Stimulated activated CD4-positive, alpha-beta T cell treated with anti-CD3 and anti-CD28 coated beads, Interleukin-15, amount 100 ng/mL, for 24 hours (primary cell): ENCODE measurements at places on chromosomes 5 and 9.

GRCh38 chr9:133004999-133005760, 25.6 kb upstream of the GTF3C5 start:
- DNase-seq = no peak

GRCh38 chr9:91710158-91710557, 239.9 kb downstream of the ROR2 start:
- DNase-seq = no peak

DNA sequence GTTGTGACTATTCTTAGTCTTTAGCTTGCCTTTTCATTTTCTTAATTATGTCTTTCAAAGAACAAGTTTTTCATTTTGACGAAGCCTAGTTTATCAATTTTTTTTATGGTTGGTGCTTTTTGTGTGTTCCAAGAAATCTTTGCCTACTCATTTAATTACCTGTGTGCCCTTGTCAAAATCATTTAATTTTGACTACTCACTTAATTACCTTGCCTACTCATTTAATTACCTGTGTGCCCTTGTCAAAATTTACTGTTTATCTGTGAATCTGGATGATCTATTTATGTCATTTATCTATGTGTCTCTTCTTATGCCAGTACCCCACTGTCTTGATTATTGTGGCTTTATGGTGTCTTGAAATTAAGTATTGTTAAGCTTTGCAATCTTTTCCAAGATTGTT, 63.9 kb downstream of the MTAP start:
- DNase-seq = no peak

DNA sequence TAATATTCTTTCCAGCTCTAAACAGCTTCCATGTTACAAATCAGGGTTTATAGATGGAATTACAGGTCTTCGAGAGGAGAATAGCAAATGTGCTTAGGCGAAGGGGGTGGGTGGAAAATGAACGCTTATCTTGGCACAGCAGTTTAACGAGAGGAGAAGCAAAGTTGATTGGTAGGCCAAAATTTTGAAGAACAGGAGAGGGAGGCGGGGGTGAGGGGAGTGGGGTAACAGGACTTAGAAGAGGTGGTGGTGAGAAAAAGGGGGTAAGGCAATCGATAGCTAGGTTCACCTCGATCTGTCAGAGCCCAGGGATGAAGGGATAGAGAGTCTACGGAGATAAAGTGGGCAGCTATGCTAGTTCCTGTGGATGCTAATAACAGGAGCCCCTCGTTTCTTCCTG, 764 bp downstream of the ANKRA2 start:
- DNase-seq = peak; percentile 7

DNA sequence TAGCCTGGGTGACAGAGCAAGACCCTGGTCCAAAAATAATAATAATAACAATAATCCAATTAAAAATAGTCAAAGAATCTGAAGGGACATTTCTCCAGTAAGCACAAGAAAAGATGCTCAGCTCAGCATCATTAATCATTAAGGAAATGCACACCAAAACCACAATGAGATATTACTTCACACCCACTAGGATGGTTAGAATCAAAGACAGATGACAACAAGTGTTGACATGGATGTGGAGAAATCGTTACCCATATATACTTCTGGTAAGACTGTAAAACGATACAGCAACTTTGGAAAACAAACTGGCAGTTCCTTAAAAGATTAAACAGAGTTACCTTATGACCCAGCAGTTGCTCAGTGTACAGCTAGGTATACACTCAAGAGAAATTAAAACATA, 5.3 kb upstream of the FANCG start:
- DNase-seq = no peak

DNA sequence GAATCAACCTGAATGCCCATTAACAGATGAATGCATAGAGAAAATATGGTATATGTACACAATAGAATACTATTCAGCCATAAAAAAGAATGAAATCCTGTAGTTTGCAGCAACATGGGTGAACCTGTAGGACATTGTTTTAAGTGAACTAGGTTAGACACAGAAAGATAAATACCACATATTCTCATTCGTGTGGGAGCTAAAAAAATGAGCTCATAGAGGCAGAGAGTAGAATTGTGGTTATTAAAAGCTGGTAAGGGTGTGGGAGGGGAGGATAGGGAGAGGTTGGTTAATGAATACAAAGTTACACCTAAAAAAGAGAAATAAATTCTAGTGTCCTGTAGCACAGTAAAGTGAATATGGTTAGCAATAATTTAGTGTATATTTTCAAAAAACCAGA, 23.5 kb downstream of the PTTG1 start:
- DNase-seq = no peak

GRCh38 chr9:126472948-126473298, 140.8 kb upstream of the LMX1B start:
- DNase-seq = no peak

DNA sequence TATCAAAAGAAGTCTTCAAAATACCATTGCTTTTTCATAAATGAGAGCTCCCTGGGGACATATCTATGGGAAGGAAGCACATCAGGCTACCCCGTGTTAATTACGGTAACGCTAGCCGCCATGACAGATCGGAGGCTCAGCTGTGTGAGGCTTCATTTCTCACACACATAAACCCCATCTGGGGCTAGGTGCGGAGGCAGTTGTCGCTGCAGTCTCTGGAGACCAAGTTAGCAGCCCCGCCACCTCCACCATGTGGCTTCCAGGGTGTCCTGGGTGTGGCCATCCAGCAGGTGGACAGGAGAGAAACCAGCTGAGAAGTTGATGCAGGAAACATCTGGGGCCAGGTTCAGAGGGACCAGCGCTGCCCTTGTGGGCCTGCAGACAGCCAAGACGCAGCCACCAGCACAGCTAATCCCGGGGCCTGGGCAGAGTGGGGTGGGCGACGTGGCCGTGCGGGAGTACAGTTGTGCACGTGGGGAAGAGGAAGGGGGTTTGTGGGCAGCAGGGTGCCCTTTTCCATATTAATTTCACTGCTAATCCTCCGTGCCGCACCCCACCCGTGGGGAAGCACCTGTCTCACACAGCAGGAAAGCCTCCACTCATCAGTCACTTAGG, 426.5 kb downstream of the IRX1 start:
- no peak for DNase-seq

DNA sequence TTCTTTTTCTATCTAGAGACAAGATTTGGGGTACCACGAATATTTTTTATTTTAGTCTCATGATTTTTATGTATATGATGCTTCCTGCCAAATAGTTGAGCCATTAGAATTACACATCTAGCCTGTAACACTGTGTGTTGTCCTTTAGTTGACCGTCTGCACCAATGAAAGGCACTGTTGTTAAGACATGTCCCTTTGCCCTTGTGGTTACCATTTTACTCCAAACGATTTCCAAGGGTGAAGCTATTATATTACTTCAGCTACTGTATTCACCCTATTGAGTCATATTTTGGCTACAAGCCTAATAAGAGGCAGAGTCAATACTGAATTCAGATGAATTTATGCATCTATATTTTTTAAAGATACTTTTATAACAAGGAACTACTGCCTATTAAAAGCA, 207.6 kb downstream of the CETN3 start:
- no peak for DNase-seq

- no peak for DNase-seq
Observed at GRCh38 chr9:74775396-74775795, 112.3 kb downstream of the TRPM6 start.

GRCh38 chr9:120609636-120610035, 29.7 kb upstream of the CDK5RAP2 start:
- no peak for DNase-seq

DNA sequence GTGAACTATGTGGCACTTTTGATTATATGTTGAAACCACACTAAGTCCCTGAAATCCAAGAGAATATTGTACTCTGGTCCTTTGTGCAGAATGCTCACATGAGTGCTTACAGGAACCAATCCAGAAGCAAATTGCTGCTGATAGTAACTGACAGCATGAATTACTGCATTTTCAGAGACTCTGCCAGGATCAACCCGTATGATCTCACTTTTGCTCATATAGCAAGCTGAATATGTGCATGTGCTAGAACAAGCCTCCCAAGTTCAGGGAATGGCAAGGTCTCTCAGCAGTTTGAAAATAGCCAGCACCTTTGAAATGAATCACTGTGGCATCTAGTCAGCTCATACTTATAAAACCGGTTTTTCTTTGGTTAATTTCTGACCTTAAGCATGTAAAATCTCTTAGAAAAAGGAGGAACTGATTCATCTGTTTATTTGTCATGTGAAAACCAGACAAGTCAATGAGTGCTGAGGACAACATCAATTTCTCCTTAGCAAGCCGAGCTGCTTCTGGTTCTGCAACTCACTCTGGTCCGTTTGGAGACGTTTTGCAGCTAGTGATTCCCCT, 215.7 kb upstream of the ELL2 start:
- DNase-seq = no peak

DNA sequence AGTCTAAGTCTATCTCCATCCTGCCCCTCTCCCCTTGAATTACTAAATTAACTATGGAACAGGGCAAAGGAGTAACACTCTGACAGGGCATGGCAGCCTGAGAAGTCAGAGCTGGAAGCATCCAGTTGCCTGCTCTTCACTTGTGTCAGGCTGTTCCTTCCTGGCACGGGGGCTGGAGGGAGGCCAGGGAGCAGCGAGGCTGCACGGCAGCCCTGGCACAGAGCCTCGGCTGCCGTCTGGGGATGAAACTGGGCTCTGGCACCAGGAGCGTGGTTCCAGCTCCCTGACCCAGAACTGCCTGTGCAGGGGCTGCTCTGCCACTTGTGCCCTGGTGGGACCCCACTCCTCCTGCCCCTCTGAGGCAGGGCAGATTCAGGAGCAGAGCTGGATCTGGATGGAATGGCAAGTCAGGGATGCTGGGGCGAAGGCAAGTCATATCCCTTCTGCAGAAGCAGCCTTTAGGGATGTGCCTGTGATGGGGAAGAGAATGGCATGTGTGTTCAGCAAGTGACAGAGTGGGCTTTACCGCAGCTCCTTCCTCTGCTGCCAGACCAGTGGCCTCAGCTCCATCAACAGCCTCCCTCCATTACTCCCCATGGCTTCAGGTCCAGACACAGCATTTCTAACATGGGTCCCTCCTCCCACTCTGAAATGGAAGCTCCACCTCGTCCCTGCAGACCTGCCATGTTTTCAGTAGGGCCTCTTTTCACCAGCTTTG, 42.2 kb upstream of the PDE8B start:
- no peak for DNase-seq

DNA sequence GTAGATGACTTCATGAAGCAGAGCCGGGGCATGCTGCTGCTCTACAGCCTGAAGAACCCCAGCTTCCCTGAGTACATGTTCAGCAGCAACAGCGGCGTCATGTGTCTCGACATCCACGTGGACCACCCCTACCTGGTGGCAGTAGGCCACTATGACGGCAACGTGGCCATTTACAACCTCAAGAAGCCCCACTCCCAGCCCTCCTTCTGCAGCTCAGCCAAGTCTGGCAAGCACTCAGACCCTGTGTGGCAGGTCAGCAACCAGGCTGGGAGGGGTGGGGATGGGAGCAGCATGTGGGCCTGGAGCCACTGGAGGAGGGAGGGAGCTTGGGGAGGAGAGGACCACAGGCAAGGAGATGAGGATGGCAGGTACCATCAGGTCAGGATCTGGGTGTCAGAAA, 16.2 kb downstream of the ENHO start:
- DNase-seq = no peak
